DMS153 (cell line): ENCODE measurements at places on chromosomes 7 and 10.

GRCh38 chr10:31100115-31100601, 68.5 kb upstream of the ZNF438 start:
- no peak for DNase-seq

- no peak for DNase-seq
These were observed 652.3 kb upstream of the ANKRD30A start for GRCh38 chr10:36473122-36473521.

- DNase-seq, result peak; percentile 67
These were observed 134.7 kb downstream of the TMEM178B start for GRCh38 chr7:141208539-141208938.

- no peak for DNase-seq
These were observed 7.2 kb downstream of the DEPP1 start for GRCh38 chr10:44971434-44971833.

- DNase-seq, result no peak
These were observed 1086.9 kb downstream of the XPNPEP1 start for GRCh38 chr10:108836362-108836761.

DNA sequence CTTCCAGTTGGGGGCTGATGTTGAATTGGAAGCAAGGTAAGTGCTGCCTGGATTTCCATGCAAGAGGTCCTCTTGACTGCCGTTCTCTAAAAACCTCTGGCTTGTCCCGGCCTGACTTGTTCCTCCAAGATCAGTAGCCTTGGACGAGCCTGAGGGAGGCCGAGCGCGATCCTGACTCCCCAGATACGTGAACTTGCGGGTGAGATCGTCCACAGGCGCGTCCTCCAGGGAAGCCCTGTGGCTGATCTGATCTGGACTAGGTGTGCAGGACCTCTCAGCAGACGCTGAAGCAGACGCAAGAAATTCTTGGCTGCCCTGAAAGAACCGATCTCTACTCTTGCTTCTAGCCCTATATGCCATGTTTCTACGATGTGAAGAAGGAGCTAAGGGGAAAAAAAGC, 29.7 kb downstream of the ZC3HAV1 start:
- DNase-seq, result no peak

GRCh38 chr10:33008499-33009243, 50.6 kb upstream of the ITGB1 start:
- peak; percentile 43 for DNase-seq

DNA sequence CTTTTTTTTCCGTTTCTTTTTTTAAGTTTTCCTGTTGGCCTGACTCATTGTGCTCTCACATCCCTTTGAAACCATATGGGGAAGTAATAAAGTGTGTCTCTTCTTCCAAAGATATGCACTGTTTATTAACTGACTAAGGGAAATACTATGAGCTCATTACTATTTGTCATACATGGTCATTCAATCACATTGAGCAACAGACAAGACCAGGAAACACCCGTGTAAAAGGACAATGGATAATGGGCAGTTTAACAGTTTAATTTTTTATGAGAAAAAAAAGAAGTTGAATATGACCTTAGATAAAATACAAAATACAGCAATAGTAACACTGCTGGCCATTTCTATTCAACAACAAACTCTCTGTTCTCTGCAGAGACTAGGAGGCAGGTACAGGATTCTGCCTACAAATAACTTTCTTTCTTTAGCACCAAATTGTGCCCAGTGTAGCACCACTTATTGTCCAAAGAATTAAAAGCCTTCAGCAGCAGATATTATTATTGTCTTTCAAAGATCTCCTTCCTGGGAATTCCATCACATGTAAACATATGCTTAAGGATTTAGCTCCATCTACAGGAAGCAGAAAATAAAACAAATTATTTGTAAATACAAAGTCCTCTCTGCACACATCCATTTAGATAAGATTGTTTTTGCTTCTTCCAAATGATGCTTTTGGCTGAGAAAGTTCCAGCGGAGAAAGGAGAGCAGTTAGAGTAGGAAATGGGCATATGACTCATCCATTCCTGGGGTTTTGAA, 55.0 kb upstream of the AKR1E2 start:
- no peak for DNase-seq

GRCh38 chr7:149772241-149772955, 990 bp downstream of the ZNF467 start:
- no peak for DNase-seq

DNA sequence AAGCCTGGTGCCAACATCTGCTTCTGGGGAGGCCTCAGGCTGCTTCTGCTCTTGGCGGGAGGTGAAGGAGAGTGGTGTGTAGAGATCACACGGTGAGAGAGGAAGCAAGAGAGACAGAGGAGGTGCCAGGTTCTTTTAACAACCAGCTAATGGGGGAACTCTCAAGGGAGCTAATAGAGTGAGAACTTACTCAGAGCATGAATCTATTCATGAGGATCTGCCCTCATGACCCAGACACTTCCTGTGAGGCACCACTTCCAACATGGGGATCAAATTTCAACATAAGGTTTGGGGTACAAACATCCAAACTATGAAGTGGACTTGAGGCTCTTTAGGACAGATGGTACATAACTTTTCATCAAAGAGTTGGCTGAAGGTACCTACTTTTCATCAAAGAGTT, 5.1 kb upstream of the ZNF32 start:
- no peak for DNase-seq

- DNase-seq, result no peak
These were observed 566.6 kb downstream of the KCNMA1 start for GRCh38 chr10:77071001-77071511.

DNA sequence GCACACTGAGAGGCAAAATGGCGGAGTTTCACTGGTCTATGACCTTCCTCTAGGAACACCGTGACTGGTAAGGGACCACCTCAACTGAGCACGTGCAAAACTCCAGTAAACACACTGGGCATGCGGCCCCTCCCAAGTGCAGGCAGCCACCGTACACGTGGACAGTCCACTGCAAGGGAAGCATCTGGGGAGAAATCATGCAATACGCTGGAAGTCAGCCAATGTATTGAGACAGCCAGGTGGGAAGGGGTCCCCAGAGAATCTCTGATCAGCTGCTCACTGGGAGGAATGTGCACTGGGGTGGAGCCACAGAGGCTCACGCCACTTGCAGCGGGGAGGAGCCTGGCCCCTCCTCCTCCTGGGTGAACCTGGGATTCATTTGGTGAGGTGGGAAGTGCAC, 49.3 kb downstream of the CFAP46 start:
- DNase-seq, result peak; percentile 63

DNA sequence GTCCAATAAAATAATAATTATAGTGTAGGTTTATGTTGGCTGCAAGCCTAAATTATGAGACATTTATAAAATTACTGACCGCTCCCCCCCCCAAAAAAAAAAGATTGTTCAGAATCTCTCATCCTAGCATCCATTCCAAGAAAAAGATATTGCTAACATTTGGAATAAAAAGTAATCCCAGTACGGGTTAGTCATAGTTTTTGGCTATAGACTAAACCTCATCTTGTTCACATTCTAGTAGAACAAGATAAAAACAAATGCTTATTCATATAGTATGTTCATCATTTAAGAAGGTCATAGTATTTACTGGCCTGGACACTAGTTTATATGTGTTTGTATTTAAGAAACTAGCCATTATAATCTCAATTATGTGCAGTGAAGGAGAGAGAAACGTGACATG, 44.0 kb downstream of the ADK start:
- DNase-seq, result no peak

DNA sequence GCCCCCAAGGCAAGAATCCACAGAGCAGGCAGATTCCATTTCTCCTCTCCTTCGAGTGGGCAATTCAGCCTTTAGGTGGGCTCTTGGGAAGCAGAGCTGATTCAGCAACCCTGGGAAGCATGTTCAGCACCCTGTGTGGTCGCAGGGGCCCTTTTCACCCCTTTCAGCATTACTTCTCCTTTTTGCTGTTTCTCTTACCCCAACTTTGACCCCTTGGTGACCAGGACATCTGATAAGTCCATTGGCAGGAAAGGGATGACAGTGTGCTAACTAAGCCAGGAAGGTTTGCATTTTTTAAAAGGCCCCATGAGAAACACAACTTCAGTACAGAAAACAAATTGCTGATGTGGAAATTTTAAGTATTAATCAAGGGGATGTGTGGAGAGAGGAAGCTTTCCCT, 283.7 kb upstream of the NRP1 start:
- DNase-seq, result no peak
